ENCODE measurements at places on chromosomes 11 and 22.

- DNase-seq: no peak
Observed at GRCh38 chr11:10935015-10935559, 77.2 kb upstream of the ZBED5 start.

- DNase-seq: no peak
Observed at GRCh38 chr11:12526789-12527188, 147.4 kb upstream of the TEAD1 start.

DNA sequence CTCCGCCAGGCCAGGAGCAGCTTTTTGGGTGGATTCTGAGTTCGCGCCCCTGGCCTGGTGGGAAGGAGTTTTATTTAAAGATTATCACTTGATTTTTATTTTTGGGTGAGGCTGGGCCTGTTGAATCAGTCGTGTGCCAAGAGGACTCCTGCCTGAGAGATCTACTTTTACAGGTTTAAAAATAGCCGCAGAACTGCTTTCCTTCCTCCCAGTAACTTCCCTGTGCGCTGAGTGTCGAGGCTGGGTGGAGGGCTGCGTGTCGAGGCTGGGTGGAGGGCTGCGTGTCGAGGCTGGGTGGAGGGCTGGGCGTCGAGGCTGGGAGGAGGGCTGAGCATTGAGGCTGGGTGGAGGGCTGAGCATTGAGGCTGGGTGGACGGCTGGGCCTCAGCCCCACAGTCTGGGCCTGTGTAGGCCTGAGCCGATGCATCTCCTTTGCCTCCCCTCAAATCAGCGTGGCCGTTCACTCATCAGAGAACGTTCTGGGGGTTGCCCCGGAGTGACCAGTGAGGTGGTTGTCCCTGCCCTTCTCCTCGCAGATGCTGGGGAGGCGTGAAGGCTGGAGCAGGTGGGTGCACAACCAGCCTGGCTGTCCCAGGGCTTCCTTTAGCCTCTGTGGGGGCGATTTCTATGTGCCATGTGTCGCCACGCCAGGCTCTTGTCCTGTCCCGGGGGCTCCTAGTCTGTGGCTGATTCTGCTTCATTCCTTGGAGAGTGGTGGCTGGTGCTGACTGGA lies 30.1 kb downstream of the GRAMD4 start:
- no peak for DNase-seq

DNA sequence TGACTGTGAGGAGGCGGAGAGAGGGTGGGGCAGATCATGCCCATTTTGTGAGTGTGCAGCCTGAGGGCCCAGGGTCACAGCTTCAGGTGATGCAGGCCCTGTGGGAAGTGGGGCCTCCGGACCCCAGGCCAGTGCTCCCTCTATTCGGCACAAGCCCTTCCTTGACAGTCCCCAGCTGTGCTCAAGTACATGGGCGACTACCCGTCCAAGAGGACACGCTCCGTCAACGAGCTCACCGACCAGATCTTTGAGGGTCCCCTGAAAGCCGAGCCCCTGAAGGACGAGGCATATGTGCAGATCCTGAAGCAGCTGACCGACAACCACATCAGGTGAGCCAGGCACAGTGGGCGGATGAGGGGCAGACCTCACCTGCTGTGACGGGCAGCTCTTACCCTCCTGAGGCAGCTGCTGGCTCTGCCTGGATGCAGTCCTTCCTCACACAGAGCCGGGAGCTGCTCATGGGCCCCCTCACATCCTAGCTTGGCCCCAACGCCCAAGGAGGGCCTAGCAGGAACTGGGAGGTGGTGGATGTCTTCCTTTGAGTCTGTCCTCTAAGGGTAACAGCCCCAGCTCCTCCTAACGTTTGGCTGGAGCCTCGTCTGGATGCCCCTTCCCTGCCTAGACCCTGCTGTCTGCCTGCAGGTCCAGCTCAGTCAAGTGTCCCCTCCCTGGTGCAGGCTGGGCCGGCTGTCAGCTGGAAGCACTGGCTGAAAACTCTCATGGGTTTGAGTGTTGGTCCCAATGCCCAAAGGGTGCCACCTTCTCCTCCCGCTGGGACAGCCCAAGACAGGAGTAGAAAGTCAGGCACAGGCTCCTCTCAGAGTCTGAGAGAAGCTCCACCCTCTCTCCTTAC lies 76.1 kb downstream of the MYO7A start:
- DNase-seq: no peak

DNA sequence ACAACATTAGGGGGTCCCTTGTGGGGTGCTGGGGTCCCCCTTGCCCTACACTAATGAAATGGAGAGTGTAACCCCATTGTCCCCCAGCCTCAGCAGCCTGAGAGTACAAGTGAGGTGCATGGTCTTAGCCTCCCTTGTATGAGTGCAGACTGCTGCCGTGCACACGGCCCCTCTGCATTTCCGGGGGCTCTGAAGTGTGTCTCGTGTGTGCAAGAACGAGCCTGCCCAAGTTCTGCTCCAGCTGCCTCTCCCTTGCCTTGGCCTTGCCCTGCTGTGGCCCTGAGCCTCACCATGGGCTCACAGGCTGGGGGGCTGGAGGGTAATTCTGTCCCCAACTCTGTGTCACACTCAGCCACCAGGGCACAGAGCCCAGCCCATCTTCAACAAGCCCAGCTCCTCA lies 5.2 kb upstream of the EHD1 start:
- DNase-seq: no peak

DNA sequence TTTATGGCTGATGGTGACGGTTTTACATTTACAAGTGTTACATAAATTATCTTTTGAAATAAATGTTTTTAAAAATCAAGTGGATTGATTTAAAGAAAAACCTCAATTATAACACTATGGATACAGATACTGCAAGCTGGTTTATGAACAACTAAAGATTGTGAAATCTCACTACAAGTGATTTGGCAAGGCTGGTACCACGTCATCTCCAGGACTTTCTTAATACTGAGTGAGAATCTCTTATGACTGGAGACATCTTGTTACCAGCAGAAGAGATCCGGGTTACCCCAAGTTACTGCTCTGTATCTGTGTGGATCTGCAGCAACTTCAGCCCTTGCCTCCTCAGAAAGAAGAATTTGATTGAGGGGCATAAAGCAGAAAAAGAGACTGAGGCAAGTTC lies 452.9 kb downstream of the MN1 start:
- no peak for DNase-seq
